ENCODE measurements at places on chromosomes 3 and 15.
A peak's percentile ranks its signal among the peaks of the same experiment; 100 is the strongest.

GRCh38 chr3:150370122-150370602 is 37.9 kb upstream of the TSC22D2 start:
- DNase-seq, result peak; percentile 39

DNA sequence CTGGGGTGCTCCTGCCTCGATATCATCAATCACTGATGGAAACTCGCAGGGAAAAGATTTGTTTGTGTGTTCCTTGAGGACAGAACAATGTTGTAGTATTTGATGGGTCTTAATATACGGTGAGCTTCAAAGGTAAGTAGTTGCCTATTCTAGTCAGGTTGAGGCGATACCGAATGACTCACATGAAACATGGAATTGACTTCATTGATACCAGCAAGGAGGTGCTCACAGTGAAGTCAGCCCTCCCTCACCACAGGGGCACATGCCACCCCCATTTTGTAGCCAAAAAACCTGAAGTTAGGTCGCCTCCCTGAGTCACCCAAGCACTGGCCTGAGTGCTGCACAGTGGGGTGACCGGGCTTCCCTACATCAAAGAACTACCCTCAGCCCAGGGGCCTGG is 3.7 kb upstream of the ALDH1A3 start:
- DNase-seq, result no peak

- DNase-seq, result peak; percentile 39
Observed at GRCh38 chr15:40937762-40938535, 8.8 kb downstream of the DLL4 start.

DNA sequence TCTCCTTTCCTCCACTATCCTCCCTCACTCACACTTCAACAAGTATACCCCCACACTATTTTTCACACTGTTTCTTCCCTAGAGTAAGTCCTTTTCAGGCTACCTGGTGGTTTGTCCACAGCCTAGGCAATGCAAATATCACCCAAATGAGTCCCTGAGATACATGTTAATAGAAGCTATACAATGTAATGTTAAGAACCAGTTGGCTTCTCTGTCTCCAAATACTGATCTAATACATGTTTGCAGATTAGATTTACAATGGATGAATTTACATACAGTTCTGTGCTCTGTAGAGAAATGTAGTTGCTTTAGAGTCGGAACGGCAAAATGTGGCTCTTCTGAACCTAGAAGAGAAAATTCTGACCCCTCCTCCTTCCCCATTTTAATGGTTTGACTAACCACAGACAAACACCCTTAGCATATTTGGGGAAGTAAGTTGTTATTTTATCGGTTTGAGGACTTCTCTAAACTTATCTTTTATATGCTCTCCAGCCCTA is 63.6 kb upstream of the MBNL1 start:
- DNase-seq, result no peak

- DNase-seq, result no peak
Observed at GRCh38 chr15:38589502-38589901, 24.9 kb upstream of the RASGRP1 start.

DNA sequence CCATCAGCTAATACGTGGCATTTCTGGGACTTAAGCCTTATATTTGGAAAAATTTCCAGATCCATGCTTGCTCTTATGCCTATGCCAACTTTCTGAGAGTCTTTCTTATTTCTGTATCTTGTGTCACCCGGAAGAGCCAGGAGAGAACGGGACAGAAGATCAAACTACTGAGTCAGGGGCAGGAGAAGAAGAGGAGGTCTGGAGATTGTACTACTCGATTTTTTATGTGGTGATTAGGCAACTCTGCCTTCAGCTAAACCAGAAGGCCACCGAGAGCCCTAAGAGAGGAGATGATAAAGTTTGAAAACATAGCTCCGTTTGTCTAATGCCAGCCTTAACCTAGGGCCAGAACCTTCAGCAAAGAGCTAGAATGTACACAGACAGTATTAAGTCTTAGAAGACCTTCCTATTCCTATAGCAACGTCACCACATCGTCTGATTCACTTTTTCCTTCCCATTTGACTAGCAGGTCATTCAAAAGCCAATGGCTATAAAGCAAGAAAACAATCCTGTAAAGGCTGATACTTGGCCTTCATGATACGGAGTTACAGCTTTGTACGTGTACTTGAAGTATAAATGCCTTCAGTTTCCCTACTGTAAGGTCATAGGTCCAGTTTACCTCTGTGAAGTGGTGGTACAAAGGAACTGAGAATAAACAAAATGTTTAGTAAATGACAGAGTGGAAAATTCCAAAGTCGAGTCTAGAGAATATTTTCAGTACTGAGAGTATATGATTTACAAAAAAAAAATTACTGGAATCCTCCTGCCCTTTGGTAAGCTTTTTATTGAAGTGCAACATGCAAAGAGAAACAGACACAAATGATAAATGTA is 96.1 kb upstream of the ICE2 start:
- no peak for DNase-seq

- DNase-seq, result no peak
Observed at GRCh38 chr15:29818141-29818540, 4.1 kb downstream of the TJP1 start.

DNA sequence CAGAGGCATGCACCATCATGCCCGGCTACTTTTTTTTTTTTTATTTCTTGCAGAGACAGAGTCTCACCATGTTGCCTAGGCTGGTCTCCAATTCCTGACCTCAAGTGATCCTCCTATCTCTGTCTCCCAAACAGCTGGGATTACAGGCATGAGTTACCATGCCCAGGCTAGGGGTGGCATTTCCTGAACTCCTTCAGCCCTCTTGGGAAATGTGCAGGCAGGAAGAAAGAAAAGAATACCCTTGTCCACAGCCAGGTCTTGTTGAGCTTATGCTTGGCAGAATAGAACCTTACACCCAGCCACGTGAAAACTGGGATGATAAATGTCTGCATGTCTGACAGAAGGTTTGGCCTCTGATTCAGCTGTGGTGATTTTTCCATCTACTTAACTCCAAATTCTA is 30.2 kb upstream of the SNRPN start:
- DNase-seq, result no peak

GRCh38 chr3:138396752-138397410 is 37.5 kb upstream of the ESYT3 start:
- DNase-seq, result no peak

- no peak for DNase-seq
Observed at GRCh38 chr15:57528940-57529565, 62.7 kb upstream of the MYZAP start.

DNA sequence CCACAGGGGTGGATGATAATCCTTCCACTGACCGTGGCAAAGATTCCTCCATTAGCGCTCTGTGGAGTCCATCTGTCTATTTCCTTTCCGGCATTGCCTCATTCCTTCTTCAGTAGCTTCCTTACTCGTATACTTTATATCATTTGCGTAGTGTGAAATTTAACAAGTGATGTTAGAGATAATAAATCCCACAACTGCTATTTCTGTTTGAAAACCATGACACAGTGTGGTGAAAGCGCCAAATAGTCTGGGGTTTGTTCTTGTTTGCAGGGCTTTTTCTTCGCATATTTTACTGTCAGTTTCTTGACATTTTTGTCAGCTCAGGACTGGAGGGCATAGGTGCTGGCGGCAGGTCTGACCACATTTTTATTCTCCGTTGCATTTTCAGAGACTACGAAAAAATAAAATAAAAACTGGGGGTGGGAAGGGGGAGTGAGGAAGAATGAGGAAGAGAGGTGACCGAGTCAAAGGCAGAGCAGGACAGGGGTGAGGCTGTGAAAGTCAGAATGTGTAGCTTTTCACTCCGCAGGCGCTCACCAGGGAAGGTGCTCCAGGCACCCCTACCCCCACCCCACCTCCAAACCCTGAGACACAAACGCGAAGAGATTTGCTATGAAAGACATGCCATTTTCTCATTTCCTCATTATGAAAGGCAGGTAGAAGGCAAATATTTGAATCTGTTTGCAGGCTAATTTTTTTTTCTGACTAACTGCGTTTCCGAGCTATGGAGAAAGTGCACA is 965.0 kb downstream of the MCTP2 start:
- no peak for DNase-seq

DNA sequence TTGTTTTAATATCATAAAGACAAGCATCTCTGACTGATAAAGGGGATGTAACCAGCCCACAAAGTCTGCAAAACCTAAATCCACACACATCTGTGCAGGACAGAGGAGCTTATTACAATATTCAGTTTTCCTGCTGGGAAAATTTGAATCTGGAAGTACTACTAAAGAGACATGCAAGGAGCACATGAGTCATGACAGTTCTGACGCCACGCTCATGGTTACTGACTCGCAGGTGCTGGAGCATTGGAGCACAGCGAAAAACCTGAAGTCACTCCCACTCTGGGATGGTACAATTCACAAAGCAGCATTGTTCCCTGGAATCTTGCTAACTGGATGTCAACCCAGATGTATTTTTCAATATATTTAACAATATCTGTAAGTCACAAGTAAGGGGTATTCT is 7.6 kb upstream of the ISL2 start:
- DNase-seq, result no peak

DNA sequence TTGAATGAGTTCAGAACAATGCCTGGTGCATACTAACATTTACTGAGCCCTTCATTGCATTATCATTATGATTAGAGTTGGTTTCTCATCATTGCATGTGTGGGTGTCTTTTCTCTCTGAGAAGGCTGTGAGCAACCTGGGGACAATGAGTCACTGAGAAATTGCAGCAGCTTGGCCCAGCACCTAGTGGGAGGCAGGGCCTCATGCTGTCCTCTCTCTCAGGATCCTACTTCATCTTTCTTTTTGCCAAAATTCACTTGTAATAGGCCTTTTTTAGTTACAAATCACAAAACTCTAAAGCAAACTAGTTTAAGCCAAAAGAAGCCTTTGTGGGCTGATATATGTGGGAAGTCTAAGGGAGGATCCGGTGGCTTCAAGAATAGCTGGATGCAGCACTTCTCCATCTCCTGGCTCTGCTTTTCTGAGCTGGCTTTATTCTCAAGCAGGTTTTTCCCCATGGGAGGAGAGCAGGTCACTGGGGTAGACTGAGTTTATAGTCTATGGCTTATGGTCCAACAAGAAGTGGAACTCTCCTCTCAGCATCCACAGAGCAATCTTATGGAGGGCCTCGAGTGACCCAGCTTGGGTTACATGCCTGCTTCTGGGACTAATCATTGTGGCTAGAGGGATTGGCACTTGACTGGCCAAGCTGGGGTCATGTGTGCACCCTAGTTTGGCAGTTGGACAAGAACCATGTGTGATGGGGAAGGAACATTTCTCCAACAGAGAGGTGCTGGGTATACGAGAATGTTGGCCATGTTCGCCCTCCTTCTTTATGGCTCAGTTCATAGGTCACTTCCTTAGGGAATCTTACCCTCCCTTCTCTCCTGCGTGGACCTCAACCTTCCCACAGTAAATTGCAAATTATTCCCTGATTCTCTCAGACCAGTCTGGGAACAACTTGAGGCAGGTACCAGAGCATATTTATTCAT is 8.7 kb upstream of the CAMK1 start:
- DNase-seq, result no peak

GRCh38 chr3:183653209-183654064 is 18.0 kb downstream of the KLHL24 start:
- no peak for DNase-seq

DNA sequence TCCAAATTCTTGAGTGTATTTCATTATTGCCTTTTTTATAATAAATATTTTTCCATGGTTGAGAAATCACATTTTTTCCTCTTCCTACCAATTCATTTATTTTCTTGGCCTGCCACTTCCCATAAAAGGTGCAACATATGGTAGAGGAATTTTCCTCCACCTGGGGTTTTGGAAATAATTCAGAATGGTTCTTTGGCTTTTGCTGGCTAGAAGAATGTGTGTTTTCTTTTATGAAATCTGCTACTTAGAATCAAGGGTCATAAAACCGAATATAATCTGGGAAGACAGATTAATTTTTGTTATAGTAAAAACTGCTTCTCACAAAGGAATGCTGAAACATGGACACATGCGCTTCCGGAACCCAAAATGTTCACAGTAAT is 54.0 kb upstream of the POMGNT2 start:
- no peak for DNase-seq

DNA sequence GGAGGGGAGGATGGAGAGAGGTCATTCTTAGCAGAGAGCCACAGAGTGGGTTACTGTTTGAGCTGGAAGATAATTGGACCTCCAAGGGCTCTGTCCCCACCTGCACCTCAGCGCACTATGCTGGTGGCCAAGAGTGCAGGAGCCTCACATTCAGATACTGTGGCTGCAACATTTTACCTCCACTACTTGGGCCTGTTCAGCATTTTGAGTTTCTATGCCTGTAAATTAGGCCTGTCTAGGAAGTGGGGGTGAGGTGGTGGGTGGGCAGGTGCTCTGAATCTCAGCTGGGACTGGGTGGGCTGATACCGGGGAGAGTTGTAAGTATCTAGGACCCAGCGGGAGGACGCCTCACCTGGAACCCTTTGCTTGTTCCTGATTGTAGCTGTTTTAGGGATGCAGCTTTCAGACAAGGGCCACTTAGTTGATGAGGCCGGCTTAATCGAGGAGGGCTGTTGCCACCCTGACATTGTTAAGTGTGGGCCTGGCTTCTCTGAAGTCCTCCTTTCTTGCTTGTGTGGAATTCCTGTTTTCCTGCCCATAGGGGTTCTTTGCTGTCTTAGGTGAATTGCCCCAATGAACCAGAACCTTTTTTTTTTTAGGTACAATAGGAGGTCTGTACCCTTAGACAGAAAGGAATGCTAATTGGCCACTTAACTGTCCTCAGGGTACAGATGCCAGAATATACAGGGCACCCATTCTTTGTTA is 83.8 kb downstream of the SMAD3 start:
- no peak for DNase-seq

DNA sequence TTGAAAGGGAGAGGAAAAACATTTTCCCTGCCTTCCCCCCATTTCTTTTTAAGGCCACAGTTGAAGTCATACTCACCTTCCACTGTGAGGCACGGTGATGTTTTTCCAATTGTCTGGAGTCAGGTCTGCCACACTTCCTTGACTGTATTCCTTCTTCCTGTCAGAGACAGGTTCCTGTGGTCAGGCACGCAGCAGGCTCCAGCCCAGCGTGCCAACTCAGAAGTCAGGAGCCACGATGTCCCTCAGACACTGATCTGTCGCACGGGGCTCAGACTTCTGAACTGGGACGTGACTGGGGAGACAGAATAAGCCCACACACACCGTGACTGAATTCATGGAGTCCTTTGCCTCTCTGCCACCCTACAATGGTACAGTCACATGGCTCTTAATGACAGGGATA is 41.2 kb upstream of the ADAMTS9 start:
- no peak for DNase-seq

GRCh38 chr3:128274837-128275236 is 121.6 kb downstream of the EEFSEC start:
- no peak for DNase-seq

DNA sequence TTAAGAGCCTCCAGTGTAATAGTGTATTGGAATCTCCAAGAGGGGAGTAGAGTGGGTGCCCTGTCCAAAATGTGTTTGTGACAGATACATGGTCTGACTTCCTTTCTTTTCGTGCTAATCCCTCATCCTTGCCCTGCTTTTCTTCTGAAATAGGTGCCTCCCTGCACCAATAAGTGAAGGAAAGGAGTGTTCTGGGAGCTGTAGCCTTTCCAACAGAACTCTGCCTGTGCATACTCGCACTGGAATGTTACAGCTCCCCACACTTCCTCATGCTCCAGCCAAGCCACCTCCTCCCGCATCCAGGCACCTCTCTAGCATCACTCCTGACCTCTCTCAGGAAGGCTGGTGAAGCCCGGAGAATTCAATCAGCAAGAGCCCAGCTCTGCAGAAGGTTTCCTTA is 478.0 kb downstream of the GABRG3 start:
- no peak for DNase-seq

- no peak for DNase-seq
Observed at GRCh38 chr15:80915472-80915871, 74.1 kb downstream of the MESD start.

GRCh38 chr15:33768670-33769190 is 199.6 kb upstream of the CHRM5 start:
- DNase-seq, result no peak
